NCI-H524 treated with DMSO at 0.1 percent for 48 hours (cell line): ENCODE measurements at places on chromosomes 6 and 20.

DNA sequence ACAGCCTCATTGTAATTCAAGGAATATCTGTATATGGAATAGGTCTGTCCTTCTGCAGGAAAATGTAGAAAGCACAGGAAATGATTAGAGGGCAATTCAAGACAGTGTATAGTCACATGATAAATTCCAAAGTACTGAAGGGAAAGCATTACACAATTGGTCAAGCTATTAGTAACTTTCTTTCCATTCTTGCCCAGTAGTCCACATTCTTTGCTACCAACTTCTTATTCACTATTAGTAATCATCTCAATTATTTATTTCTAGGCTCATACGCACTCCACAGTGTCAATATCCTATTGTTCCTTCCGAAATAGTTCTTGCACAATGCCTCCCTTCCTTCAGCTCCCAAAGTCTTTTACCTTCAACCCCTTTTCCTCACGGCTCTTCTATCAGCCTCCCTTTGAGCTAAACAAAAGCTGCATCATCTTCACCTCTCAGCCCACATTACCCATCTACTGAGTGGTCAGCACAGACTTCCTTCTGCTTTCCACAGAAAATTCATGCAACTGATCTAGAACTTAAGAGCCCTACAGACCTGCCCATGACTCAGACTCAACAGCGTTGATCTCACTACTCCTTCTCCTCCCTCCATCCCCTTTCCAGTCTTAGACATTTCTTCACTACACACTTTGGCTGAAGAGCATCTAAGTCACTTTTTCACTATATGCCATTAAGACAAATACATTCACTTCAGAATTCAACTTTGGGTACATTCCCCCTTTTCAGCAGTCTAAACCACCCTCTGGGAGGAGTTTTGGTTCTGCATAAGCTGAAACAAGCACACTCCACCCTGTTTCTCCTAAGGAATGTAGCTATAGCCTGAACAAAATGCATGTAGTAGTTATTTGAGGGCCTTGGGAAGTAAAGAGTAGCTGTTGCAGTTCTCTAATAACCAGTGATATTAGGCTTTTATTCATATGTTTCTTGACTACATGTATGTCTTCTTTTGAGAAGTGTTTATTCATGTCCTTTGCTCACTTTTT lies 157.9 kb downstream of the KIF16B start:
- no peak for DNase-seq

DNA sequence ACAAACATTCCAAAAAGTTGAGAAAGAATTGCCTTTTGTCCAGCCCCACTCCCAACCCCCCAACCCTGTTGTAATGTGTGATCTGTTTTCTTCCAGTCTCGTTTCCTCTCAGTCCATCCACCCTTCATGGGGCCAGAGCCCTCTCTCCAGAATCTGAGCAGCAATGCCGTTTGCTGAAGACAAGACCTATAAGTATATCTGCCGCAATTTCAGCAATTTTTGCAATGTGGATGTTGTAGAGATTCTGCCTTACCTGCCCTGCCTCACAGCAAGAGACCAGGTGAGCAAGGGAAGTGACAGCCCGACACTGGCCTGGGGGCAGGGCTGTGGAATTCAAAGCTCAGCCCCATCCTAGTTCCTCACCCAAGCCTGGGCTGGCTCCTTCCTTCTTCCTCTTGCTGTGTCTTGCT lies 7.8 kb downstream of the MAVS start:
- no peak for DNase-seq

- DNase-seq = no peak
Measured at GRCh38 chr6:68911811-68912210, 276.7 kb downstream of the ADGRB3 start.

- no peak for DNase-seq
Measured at GRCh38 chr20:57298457-57298856, 31.1 kb upstream of the SPO11 start.

- DNase-seq = no peak
Measured at GRCh38 chr6:135281227-135281626, 100.1 kb downstream of the MYB start.

DNA sequence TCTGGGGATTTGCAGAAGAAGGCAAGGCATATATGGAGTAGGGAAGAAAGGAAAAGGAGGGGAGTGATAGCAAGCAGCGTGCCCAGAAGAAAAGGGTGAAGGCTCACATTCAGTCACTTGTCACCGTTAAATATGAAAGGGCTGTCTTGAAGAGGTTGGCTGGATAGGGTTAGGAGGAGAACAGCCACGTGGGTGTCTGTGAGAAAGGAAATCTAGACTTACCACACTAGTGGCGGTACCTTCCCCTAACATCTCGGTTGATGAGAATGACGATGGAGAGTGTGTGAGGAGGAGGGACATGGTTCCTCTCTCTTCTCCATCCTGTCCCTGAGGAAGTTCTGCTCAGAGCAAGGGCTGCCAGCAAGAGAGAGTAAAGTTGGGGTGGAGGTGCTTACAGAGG lies 74.3 kb upstream of the CCN6 start:
- no peak for DNase-seq

DNA sequence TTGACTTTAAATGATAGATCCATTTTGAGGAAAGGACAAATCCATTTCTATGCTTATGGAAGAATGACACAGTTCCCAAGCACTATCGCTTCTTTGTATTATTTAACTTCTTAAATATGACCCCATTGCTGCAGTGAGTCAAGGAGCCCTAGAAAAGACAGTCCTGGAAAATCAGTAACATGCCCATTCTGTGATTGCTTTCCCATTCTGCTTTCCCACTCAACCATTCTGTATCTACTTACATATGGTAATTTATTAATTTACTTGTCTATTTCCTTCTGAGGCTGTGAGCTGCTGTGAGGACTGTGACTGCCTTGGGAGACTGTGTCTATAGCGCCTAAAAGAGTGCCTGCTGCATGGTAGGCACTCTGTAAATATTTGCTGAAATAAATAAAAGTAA lies 85.4 kb upstream of the TMEM30A start:
- no peak for DNase-seq

- no peak for DNase-seq
Measured at GRCh38 chr6:122604676-122605075, 5.5 kb upstream of the PKIB start.

DNA sequence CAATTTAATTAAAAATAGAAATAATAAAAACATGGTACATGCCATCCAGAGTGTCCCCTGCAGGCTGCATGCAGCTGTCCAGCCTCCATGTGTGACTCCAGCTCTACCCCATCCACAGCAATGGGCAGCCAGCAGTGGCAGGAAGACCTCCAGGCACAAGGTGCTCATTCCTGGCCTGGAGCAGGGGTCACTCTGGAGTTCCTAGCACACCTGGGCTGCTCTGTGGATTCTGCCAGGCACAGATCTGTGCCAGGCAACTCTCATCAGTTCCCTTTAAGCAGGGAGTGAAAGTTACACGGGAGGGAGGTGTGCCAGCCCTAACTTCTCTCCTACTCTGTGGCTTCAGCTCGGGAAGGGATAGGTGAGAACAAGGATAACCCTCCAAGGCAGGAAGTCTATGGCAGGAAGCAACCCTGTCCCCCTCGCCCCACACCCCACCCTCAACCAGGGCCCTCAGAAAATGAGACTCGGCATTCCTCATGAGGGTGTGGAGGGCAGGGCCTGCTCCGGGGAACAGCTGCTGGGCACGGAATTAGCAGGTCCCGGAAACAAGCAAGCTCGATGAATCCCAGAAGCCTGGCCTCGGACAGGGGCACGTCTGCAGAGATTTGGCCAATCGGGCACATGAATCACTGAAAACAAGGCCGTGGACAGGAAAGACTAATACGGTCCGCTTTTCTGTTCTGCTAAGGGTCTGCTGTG lies 10.0 kb downstream of the JPH2 start:
- DNase-seq = no peak

GRCh38 chr6:89612121-89612520 lies 26.4 kb downstream of the LYRM2 start:
- DNase-seq = no peak

- DNase-seq = no peak
Measured at GRCh38 chr6:10315034-10315433, 99.8 kb downstream of the TFAP2A start.

GRCh38 chr20:20719411-20719810 lies 7.0 kb upstream of the RALGAPA2 start:
- DNase-seq = no peak

GRCh38 chr6:25405442-25405841 lies 126.3 kb downstream of the CARMIL1 start:
- DNase-seq = no peak

- DNase-seq = no peak
Measured at GRCh38 chr6:36682328-36683144, 4.0 kb downstream of the CDKN1A start.

- no peak for DNase-seq
Measured at GRCh38 chr20:24185791-24186190, 197.2 kb upstream of the GGTLC1 start.

DNA sequence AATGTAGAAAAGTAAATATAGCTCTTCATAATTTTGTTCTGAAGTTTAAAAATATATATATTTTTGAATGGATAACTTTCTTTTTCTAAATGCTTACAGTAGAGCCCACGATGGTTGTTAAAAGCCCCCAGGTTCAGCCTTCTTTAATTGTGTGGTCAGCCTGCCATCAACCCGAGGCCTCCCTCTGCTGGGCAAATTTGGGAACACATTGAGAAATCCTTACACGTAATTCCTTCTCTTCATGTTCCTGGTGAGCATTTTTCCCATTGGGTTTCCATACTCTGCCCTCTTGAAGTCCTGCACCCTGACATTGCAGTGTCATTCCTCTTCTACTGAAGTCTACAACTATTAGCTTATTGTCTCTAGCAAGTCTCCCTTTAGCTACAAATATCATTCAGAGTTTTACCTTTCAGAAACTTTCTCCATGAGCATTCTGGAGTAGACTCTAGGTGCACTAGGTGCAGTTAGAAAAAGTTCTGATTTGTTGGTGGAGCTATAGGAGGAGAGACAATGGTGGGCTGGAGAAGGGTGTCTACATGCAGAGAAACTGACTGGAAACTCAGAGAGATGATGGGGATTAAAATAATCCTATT lies 40.6 kb downstream of the TRIM38 start:
- no peak for DNase-seq

GRCh38 chr20:4666001-4666479 lies 55.7 kb upstream of the PRND start:
- DNase-seq = no peak

DNA sequence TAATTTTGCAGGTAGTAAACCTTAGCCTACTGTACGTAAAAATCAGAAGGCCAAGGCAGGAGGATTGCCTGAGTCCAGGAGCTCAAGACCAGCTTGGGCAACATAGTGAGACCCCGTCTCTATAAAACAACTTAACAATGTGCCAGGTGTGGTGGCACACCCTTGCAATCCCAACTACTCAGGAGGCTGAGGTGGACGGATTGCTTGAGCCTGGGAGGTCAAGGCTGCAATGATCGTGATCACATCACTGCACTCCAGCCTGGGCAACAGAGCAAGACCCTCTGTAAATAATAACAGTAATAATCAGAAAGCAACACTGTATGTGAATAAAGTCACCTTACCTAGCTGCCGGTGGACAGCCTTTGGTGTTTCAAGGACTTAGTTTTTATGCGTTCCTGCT lies 48.9 kb downstream of the MTHFD1L start:
- no peak for DNase-seq

DNA sequence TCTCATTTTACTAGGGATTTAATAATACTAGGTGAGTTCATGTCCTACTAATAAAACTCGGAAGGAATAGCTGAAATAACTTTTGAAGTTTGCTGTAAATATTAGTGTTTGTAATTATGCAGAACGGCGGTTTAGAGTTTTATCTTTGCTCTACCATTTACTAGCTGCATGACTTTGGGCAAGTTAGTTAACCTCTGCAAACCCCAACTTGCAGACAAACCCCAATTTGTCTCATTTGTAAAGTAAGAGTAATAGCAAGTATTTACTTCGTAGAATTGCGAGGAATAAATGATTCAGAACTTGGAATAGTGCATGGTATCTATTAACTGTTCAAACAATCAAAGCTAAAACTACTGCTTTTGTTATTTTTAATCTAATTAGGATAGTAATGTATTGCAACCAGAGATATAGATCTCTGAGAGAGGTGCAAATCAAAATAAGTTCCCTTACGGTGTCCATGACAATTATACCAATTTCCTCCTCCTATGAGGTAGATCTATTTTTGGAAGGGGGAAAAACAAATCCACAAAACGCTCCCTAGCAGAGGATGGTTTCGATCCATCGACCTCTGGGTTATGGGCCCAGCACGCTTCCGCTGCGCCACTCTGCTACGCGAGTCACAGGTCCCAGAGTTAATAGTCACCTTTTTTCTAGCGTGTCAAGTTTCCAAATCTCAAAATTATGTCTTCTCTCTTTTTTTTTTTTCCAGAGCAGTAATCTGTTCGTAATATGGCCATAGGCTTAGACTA lies 35.1 kb upstream of the BTN3A2 start:
- peak; percentile 16 for DNase-seq

DNA sequence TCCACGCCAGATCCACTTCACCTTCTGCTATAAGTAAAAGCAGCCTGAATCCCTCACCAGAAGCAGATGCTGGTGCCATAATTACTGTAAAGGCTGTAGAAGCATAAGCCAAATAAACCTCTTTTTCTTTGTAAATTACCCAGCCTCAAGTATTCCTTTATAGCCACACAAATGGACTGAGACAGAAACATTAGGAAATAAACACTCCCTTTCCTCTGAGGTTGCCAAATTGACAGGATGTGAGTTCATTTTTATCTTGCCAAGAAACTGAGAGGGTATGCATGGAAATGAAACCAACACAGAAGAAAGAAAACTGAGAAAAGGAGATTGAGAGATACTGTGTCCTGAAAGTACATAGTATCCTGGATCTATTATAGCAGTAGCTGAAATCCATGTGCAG lies 481.2 kb downstream of the HAO1 start:
- no peak for DNase-seq

- DNase-seq = no peak
Measured at GRCh38 chr6:89932245-89932802, 38.1 kb downstream of the GJA10 start.

DNA sequence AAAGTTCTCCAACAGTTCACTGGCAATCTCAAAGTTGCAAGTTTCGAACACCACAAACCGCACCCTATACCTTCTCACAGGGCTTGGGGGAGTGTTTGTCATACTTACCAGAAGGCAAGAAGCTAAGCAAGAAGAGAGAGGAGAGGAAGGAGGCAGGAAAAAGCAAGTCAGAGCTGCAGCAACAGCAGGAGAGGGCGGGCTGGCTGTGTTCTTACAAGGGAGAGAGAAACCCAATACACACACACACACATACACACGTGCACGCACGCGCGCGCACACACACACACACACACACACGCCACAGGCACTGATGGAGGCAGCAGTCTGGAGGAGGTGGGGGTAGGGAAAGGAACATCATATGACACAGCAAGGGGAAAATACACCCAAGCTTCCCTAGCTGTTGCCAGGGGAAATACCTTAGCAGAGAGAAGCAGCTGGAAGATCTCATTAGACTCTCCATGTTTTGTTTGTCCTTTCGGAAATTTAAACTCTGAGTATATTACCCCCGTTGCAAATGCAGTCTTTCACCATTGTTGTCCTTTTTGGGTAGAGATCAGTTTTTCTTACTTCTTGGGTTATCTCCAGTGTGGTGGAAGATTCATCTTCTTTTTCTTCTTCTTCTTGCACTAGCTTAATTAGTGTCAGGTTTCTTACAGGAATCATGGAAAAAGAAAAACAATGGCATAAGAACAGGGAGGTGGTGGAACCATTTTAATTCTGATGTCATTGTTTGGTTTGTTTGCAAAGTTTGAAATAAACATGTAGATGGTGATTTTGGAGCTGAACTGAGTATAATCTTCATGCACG lies at the start of gene TXLNB:
Gene TXLNB, minus strand, starts transcription at position 186 of the 807 bp plus-strand sequence. CDS start 3,099 bp downstream, outside the sequence.
- DNase-seq = no peak
